Stimulated activated CD8-positive, alpha-beta memory T cell treated with anti-CD3 and anti-CD28 coated beads, Interleukin-4, amount 100 ng/mL, for 24 hours (primary cell): ENCODE measurements at places on chromosomes 13 and 19.

DNA sequence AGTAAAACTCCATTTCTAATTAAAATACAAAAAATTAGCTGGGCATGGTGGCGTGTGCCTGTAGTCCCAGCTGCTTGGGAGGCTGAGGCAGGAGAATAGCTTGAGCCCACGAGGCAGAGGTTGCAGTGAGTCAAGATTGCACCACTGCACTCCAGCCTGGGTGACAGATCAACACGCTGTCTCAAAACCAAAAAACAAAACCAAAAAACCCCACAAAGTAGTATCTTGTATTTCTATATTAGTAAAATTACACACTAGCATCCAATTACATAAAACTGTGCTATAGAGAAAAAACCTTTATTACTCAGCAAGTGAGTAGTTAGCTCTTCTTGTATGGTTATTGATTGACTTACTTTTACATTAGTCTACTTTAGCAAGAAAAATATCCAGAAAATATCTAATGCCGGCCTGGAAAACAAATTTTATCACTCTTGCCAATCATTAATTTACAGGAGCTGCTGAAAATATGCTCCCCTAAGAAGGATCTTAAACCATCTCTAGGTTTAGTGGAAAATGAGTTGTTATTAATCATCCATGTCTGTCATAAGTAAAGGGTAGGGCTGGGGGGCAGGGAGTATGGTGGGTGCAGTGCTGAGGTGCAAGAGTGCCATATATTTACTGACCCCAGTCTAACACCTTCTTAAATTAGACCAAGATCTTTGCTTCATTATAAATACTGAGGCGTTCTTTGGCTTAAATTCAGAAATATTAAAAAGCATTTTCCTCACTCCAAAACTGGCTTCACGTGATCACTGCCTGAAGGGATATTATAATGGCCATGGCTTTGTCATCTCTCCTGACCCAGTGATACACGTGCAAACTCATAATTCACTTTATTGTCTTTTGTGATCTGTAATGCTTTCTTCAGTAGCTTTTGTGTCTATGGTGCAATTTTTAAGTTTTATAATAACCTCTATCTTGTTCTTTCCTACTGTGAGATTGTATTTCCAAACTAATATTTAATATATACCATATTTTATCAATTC is 44.1 kb downstream of the UBL3 start:
- no peak for DNase-seq

DNA sequence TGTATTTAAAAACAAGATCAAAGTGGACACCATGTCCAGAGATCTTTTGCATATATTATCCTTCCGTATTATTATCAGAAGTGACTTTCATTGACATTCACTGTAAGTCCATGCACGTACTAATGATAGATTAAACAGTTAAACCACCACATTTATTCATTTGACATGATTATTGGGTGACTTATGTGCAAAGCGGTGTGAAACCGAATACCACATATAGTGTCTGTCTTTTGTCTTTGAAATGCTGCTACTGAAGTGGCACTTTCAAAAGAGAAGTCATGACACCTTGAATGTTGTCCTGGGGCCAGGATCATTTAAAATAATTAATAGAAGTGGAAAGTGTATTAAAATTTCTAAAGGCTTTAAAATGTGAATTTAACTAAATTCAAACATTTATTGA is 100.1 kb downstream of the ERCC5 start:
- no peak for DNase-seq

DNA sequence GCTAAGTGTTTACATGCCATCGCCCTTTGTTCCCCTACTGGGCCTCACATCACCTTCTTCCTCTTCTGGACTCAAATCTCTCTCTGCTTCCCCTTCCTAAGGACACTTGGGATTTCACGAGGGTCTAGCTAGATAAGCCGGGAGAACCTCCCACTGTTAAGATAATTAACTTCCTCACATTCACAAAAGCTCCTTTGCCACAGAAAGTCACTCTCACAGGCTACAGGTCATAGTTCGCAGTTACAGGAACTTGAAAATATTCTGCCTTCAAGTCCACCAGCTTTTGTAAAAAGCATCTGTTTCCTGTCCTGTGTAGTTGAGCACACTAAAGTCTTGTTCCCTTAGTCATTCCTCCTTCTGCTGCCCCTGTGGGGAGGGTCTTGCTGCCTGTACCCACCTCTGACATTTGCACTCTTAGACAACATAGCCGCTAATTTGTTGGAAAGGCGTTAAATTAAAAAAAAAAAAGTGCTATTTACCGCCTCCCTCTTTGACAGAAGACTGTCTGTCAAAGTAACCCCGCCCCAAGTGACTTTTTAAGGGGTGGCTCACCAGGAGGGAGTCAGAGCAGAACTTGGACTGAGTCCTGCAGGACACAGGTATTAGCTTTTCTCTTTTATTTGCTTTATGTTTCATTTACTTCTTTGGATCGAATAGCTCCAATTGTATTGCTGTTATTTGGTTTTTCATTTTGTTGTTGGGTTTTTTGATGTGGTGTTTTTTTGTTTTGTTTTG is 26.8 kb upstream of the CEACAM21 start:
- DNase-seq = peak; percentile 61

- peak; percentile 23 for DNase-seq
Measured at GRCh38 chr19:18349524-18350128, 9.2 kb downstream of the PGPEP1 start.

DNA sequence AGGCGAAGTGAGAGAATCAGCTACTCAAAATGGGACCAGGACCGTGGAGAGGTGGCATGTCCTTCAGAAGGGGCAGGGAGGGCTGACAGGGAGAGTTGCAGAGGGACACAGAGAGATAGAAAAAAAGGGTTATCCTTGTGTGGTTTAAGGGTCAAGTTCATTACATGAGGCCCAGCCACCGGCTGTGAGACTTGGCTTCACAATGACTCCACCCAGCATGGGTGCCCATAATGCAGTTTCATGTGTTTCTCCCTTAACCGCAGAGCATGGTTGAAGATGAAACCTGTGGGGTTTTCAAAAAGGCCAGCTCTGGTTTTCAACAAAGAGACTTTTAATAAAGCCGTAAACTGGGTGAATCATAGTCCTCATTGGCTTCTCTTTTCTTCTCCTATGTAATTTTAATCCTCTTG is 164.6 kb downstream of the KLF5 start:
- DNase-seq = no peak

GRCh38 chr19:47430041-47430802 is 10.9 kb upstream of the MEIS3 start:
- no peak for DNase-seq

- no peak for DNase-seq
Measured at GRCh38 chr19:8484331-8484894, 18.0 kb downstream of the PRAM1 start.

DNA sequence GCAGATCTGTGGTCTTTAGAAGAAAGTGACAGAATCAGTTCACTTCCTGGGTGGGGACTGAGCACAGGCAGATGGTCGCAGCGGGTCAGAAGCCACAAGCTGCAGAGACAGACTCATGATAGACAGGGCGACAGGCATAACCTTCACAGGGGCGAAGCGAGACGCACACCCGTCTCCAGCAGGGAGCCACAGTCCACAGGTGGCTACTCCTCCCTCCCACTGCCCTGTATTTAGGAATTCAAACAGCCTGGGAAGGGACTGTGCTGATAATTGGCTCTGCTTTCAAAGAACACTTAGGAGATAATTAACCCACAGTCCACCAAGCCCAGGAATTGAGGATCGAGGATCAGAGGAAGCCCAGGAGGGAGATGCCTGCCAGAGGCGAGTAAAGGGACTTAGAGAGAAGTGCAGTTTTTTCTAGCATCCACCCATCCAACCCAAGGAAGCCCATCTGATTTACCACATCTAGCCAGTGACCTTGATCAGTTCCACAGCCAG is 23.2 kb downstream of the RFX2 start:
- no peak for DNase-seq

- DNase-seq = no peak
Measured at GRCh38 chr13:23824371-23824770, 64.8 kb downstream of the MIPEP start.

GRCh38 chr13:110396913-110397381 is 89.9 kb downstream of the COL4A2 start:
- DNase-seq = no peak

GRCh38 chr19:50703915-50704796 is 15.4 kb downstream of the SHANK1 start:
- no peak for DNase-seq

DNA sequence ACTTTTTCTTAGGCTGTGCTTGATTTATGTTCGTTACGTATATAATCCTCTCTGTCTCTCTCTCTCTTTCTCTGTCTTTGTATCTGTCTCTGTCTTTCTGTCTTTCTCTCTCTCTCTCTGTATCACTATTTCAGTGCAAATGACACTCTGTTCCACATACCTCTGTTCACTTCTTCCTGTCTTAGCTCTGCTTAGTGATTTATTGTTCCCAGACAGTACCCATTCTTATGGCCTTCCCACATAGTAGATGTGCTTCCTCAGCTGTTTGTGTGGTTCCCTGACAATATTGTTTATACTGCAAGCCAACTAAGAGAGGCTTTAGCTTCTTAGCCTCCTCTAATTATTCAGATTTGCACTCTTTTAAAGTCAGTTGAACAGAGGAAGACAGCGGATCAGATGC is 1244.2 kb downstream of the DIAPH3 start:
- no peak for DNase-seq

DNA sequence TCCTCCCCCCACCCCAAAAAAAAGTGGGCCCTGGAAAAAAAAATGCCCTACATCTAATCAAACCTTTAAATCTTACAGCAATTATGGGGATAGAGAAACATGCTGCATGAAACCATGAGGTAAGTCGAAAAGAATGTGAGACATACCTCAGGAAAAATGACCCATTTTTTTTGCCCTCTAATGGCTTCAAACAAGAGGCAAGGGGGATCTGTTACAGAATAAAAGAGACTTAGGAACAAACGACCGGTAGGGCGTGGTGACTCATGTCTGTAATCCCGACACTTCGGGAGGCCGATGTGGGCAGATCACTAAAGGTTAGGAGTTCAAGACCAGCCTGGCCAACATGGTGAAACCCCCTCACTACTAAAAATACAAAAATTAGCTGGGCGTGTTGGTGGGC is 8.4 kb downstream of the RGL3 start:
- DNase-seq = no peak

- DNase-seq = no peak
Measured at GRCh38 chr13:96417939-96418685, 328.2 kb downstream of the HS6ST3 start.

DNA sequence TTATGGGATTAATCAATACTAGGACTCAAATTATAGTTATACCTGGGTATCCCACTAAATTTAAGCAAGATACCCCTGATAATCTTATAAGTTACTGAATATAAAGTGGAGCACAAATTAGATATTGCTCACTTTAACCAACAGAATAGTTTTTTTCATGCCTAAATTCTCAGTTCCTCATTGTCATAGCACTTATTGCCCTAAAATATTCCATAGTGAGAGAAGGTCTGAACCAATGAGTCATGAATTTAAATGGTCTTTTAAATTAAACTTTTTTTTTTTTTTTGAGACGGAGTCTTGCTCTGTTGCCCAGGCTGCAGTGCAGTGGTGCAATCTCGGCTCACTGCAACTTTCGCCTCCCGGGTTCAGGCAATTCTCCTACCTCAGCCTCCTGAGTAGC is 42.4 kb downstream of the ZNF136 start:
- DNase-seq = no peak

DNA sequence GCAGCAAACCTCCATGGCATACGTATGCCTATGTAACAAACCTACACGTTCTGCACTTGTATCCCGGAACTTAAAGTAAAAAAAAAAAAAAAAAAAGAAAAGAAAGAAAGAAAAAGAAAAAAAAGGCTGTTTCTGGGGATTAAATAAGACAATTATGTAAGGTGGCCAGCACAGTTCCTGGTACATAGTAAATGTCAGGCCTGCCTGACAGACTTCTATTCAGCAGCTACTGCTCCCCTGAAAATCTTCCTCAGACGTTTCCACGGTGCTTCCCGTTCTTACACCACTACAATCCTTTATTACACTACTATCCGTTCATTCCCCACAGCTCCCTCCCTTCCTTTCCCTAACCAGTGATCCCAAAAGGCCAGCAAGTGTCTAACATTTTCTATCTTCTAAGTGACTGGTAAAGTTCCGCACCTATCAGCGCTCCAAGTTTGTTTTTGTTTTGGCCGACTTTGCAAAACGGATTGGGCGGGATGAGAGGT is 636 bp upstream of the RB1 start:
- DNase-seq = no peak

GRCh38 chr19:35309481-35310279 is 17.7 kb downstream of the MAG start:
- no peak for DNase-seq

GRCh38 chr19:42942187-42942789 is 5.3 kb upstream of the PSG7 start:
- DNase-seq = no peak

DNA sequence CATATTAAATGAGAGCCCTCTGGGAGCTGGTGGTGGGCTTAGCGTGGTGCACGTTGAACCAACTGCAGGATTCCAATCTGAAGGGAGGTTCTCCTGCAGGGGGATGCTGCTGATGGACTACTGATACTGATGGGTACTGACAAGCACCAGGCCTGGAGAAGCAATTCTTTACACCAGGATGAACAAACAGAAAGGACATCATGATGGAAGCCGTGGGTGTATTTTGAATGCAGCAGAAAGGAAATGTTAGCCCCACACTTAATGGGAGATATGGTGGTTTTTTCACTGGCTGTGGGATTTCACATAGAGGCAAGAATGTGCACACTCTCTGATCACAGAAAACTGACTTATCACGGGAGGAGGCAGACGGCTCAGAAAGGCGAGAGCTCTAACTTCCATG is 299.7 kb downstream of the TEX29 start:
- DNase-seq = no peak

DNA sequence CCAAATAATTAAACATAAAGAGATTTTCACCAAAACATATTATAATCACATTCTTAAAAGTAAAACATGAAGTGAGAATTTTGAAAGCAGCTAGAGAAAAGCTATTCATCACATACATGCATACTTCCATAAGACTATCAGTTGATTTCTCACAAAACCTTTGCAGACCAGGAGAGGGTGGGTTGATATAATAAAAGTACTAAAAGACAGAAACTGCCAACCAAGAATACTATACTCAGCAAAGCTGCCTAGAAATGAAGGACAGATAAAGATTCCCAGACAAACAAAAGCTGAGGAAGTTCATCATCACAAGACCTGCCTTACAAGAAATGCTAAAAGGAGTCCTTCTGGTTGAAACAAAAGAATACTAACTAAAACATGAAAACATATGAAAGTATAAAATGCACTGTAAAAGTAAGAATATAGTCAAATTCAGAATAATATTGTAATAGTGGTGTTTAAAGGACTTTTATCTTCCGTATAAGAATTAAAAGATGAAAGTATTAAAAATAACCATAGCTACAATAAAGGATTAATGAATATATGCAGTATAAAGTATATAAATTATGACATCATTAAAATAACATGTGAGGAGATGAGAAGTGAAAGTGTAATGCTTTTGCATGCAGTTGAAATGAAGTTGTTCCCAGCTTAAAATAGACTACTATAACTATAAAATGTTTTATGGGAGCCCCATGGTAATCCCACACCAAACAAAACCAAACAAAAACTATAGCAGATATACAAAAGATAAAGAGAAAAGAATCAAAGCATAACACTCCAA is 76.2 kb downstream of the RXFP2 start:
- no peak for DNase-seq

DNA sequence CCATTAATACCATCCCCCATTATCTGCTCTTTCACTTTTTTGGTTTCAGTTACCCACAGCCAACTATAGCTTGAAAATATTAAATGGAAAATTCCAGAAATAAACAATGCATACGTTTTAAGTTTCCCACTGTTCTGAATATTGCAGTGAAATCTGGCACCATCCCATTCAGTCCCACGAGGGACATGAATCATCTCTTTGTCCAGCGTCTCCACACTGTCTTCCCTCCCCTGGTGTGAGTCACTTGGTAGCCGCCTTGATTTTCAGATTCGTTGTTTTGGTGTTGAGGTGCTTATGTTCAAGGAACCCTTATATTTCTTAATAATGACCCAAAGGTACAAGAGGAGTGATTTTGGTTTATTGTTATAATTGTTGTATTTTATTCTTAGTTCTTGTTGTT is 246.1 kb downstream of the DCT start:
- no peak for DNase-seq
